ENCODE measurements at places on chromosomes 2 and 18. TPM values are rescaled to one million over a fixed set of nuclear protein-coding genes. Genes with fewer than 3 reads are reported as not detected.

GRCh38 chr2:104889291-104889959 lies 35.5 kb downstream of the POU3F3 start:
- DNase-seq, result no peak
- no peaks in the 10 kb centered on the region for H3K36me3 ChIP-seq
- H3K27ac ChIP-seq, result no peak overlapping the region
- peaks cover 3% of the 10 kb centered on the region for H3K27me3 ChIP-seq
- no peak overlapping the region for H3K4me3 ChIP-seq

GRCh38 chr2:230418341-230419016 lies 2.5 kb downstream of the SP100 start:
- peaks cover 49% of the 10 kb centered on the region for H3K36me3 ChIP-seq
- H3K4me1 ChIP-seq, result peaks cover 55% of the 10 kb centered on the region
- no peaks in the 10 kb centered on the region for H3K27me3 ChIP-seq
- peak overlapping the region; percentile 98 for H3K4me3 ChIP-seq
- H3K27ac ChIP-seq, result peak overlapping the region; percentile 75

- DNase-seq, result peak; percentile 19
- peaks cover 3% of the 10 kb centered on the region for H3K4me1 ChIP-seq
- peaks cover 4% of the 10 kb centered on the region for H3K36me3 ChIP-seq
- H3K27me3 ChIP-seq, result no peaks in the 10 kb centered on the region
- no peak overlapping the region for H3K4me3 ChIP-seq
These were observed 230.8 kb downstream of the ATAD2B start for GRCh38 chr2:23695890-23696751.

GRCh38 chr18:72246076-72246475 lies 298.1 kb downstream of the CBLN2 start:
- no peak overlapping the region for H3K4me3 ChIP-seq
- H3K27ac ChIP-seq, result no peak overlapping the region
- DNase-seq, result no peak
- H3K36me3 ChIP-seq, result no peaks in the 10 kb centered on the region
- H3K27me3 ChIP-seq, result no peaks in the 10 kb centered on the region
- no peaks in the 10 kb centered on the region for H3K4me1 ChIP-seq

- DNase-seq, result no peak
- no peaks in the 10 kb centered on the region for H3K36me3 ChIP-seq
- no peaks in the 10 kb centered on the region for H3K4me1 ChIP-seq
- H3K27me3 ChIP-seq, result peaks cover 5% of the 10 kb centered on the region
- H3K4me3 ChIP-seq, result no peak overlapping the region
These were observed 24.4 kb upstream of the ADAM23 start for GRCh38 chr2:206418968-206419367.

DNA sequence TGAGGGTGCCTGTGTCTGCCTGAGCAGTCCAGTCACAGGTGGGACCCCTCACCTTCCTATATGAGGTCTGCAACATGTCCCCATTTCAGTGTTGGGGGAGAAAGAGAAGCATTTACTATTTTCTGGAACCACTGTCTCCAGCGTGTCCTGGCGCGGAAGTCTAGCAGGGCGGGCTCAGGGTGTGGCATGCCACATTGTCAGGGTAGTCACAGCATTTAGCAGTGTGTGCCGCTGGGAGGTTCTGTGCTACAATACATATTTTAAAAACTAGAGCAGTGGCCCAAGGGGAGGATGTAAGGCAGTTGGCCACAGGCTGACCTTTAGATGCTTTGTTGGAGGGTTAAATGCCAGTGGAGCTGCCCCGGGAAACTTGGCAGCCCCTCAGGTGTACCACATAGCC lies 12.5 kb downstream of the UBE2F start:
- no peak overlapping the region for H3K4me3 ChIP-seq
- H3K4me1 ChIP-seq, result peaks cover 54% of the 10 kb centered on the region
- no peak for DNase-seq
- no peaks in the 10 kb centered on the region for H3K27me3 ChIP-seq

DNA sequence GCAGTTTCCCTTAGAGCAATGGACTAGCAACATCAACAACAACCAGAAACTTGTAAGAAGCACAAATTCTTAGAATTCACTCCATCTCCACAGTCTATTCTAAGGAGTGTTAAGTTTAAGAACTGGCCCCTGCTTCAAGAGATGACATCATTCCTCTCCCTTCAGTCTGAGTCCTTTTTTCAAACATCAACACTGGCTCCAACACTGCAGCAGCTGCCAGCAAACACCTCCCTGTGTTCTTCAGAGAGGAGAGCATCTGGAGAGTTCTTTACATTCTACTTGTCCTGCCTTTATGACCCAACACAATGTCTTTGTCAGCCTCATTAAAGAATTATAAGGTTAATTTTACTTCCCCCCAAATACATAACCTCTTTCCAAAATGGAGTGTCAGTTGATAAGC lies 122.3 kb downstream of the HNMT start:
- peaks cover 2% of the 10 kb centered on the region for H3K27me3 ChIP-seq
- no peak overlapping the region for H3K27ac ChIP-seq
- H3K4me1 ChIP-seq, result no peaks in the 10 kb centered on the region
- no peak overlapping the region for H3K4me3 ChIP-seq
- H3K36me3 ChIP-seq, result no peaks in the 10 kb centered on the region
- no peak for DNase-seq

- H3K4me3 ChIP-seq, result no peak overlapping the region
- DNase-seq, result no peak
- H3K27ac ChIP-seq, result no peak overlapping the region
- no peaks in the 10 kb centered on the region for H3K36me3 ChIP-seq
- H3K27me3 ChIP-seq, result peaks cover 6% of the 10 kb centered on the region
These were observed 5.1 kb downstream of the HNMT start for GRCh38 chr2:137969418-137969765.

The NPC1 gene
- 54.5 TPM for total RNA-seq

The EPB41L3 gene
- 3.4 TPM for total RNA-seq

The HOXD8 gene
- not detected for total RNA-seq

The CHRNG gene
- total RNA-seq, result not detected

The TFPI gene
- not detected for total RNA-seq
